ENCODE measurements at places on chromosomes 11 and 22.

DNA sequence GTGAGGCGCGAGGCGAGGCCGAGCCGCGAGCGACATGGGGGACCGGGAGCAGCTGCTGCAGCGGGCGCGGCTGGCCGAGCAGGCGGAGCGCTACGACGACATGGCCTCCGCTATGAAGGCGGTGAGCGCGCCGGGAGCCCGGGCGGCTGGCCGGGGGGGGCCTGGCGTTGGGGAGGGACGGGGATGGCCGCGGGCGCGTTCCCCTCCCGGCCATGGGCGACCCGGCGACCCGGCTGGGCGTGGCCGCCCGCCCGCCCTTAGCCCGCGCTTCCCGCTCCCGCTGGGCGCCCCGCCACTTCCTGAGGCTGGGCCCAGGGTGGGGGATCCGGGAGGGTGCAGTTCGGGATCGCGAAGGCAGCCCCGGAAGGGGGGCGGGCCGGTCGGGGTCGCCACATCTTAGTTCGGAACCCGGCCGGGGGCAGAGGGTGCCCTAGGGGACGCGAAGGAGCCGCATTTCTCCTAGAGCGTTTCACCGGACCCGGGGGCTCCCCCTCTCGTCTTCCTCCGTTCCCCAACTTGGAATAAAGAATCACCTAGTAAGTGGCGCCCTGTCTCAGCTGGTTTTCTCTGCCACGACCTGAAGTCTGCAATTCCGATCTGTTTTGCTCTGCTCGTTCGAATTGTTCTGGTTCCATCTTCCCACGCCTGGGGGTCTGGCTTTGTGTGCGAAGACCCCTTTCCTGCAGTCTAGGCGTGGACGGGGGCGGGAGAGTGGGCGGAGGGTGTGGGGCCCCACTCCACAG is 536 bp downstream of the YWHAH start:
- DNase-seq = no peak

- DNase-seq = no peak
Observed at GRCh38 chr11:10305964-10306918, 1.4 kb downstream of the ADM start.

DNA sequence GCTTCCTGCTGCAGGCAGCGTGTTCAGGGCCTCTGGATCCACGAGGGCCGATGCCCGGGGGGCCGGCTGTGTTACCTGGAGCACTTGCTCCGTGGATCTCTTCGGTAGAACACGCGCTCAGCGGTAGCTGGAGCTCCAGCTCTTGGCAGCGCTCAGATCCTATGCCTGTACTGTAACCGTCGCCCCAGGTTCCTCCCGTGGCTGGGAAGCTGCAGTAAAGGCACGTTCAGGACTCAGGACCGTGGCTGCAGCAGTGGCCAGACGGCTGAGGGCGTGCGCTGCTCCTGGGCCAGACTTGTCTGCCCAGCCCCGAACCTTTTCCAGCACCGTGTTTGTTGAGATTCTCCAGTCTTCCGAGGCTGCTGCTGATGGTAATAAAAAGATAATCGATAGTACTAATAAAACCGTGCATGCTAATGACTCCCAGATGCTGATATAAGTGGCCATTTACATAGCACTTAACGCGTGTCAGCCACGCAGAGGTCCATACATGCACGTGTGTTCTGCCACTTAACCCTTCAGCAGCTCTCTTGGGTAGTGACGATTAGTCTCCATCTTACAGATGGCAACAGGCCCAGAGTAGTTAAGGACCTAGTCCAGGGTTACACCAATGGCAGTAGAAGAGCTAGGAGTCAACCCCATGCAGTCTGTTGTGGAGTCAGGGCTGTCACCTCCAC is 1.4 kb downstream of the MOV10L1 start:
- no peak for DNase-seq

GRCh38 chr22:28333088-28333487 is 346.6 kb downstream of the TTC28 start:
- no peak for DNase-seq
